ENCODE measurements at places on chromosomes 6 and 20.

DNA sequence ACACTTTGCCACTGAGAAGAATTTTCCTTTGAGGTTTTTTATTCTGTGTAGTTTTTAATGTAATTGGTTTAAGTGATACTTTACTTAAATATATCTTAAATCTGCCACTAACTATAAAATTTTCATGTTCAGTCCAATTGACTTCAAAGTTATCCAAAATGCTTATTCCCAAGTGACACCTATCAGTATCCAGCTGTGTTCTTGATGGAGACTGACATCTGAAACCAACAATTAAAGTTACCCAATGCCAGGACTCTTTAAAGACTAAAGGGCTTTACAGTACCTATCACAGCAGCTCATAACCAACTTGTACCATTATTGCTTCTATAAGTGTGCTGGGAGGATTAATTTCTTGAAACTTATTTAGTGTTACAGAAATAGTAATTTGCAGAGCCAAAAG lies 13.8 kb upstream of the EYA4 start:
- DNase-seq = no peak

DNA sequence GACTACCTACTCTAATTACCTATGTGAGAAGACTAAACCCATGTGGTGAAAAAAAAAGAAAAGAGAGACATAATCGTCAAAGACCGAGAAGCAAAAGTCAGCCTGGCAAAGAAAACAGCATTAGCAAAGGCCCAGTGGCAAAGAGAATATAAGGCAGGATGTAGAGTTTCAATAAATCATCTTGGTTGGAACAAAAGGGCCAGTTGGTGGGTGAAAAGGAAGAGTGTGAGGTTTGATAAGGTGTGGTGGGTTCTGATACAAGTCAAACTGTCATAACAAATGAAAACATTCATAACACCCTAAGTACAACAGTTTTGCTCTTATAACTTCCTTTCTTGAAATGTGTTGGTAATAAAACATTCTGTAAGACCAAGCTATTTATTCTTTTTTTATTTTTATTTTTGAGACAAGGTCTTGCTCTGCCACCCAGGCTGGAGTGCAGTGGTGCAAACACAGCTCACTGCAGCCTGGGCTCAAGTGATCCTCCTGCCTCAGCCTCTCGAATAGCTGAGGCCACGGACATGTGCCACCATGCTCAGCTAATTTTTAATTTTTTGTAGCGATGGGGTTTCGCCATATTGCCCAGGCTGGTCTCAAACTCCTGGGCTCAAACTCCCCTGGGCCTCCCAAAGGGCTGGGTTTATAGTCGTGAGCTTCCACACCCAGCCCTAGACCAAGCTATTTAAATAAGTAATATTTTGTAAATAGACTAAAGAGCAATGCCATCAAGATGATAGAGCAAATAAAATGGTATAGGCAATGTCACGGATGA lies 18.9 kb upstream of the GTF3C6 start:
- peak; percentile 55 for DNase-seq

DNA sequence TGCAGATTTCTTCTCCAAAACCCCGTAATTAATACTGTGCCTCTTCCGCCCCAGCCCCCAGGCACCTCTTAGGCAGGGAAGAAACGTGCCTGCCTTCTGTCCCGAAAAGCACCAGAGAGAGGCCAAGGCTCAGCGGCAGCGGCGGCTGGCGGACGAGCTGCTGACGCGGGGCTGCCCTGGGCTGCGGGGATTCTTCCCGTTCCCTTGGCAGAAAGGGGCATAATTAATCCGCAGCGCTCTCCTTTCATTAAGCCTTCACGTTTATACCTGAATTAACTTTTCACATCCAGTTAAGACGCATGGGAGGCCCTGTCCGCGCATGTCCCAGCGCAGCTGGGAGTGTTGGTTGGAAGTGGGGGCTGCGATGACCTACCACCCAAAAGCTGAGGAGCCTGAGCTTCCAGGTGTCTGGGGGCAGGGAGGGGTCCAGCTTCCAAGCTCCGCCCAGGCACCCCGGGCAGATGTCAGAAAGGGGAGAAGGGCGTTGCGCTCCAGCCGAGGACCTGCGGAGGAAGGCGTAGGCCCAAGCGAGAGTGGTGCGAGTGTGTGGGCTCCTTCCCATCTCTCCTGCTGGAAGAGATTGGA lies 167.4 kb upstream of the LRFN2 start:
- no peak for DNase-seq

DNA sequence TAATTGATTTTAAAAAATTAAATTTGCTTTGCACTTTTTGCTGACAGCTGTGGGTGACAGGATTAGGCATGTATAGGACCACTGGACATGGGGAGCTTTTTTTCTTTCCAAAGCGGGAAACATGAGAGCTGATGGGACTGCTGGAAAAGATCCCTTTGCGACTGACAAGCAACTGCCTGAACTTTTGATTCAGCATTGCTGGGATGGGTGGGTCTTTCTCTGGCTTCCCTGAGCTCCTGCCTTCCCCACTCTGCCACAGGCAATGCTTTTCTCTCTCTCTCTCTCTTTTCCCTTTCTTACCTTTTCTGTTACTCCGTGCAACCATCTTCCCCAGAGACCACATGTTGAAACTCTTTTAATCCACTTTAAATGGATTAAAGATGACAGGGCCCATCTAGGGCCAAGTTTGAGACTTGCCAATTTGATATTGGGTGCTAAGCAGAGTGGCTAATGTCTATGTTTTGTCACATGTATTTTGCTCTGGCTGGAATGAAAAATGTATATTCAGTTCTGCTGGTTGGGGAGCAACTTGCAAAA lies 33.5 kb upstream of the TPD52L1 start:
- no peak for DNase-seq

DNA sequence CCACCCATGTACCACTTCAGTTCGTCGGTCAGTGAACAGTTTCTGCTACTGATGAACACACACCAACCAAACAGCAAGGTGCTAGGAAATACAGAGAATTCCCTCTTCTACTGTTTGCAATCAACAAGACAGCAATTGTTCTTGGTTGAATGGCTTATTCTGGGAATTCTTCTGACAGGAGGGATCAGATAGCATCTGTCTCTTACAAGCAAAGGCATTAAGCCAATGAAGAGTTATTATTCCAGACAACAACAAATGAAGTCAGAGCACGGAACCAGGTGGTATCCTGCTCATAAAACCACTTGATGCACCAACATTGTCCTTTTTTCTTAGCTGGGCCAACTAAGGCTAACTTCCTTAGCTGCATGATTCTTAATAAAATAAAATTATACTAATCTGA lies 37.8 kb downstream of the PTPRK start:
- DNase-seq = no peak

DNA sequence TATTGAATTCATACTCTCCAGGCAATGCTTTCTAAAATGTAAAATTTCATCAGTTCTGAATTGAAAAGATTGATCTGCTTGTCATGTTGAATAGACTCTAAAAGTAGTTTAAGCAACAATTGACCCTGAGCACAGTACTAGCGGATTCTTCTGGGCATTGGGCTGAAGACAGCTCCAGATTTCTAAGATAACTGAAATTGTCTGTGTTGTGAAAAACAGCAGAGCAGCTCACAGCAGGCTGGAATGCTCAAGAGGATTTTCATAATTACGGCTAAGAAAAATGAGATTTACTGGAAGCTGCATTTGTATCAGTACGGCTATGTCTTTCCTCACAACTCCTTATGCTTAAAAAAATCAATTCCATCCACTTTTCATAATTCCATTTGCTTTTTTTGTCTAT lies 373.7 kb downstream of the HACE1 start:
- DNase-seq = no peak

- DNase-seq = no peak
Measured at GRCh38 chr6:21371061-21371460, 222.5 kb upstream of the SOX4 start.

- peak; percentile 43 for DNase-seq
Measured at GRCh38 chr20:25987073-25987927, 290.6 kb upstream of the ZNF337 start.
